H9 (cell line): ENCODE measurements at places on chromosomes 6 and 20.
A peak's percentile ranks its signal among the peaks of the same experiment; 100 is the strongest.

GRCh38 chr6:15434263-15434662, 188.4 kb downstream of the JARID2 start:
- DNase-seq, result peak; percentile 5

GRCh38 chr6:157635388-157636244, 187.4 kb upstream of the SNX9 start:
- peak; percentile 42 for DNase-seq

DNA sequence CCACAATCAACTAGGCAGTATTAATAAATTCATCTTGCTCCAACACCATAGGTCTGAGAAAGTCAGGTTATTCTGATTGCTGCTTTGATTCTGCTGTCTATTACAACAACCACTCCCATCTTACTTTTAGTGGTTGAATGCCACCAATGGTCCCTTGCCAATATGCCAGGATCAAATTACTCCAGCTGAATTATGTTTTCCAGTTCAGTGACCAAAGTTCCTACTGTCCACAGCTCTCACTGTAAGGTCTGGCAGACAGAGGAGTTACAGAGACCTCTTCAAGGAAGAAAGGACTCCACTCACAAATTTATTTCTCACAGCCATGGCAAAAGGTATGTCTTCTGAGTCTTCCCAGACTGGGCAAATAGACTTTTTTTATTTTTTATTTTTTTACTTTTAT, 557.0 kb downstream of the HAO1 start:
- DNase-seq, result no peak

GRCh38 chr6:27176096-27176495, 71.4 kb upstream of the PRSS16 start:
- no peak for DNase-seq

DNA sequence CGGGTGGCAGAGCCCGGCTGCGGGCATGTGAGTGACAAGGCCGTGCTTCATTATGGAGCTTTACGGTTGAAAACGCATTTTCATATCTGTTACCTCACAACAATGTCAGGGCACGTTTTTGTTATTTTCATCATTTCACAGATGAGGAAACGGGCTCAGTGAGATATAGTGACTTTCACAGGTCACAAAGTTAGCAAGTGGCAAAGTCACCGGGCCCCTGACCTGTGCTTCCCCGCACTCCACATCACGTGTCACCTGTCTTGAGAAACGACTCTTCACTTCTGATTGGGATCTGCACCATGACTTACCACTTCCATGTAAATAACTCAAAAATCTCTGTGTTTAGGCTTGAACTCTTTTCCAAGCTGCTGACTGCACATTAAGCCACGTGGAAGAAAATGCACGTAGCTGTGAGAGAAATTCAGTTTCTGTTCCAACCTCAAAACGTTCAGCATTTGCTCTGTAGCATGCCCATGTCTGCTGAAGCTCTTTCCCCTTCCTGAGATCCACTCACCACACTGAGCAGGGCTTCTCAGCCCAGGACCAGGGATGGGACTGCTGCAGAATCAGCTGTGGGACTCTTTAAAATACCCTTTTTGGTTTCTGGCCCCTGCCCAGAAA, 107.2 kb downstream of the ARMC2 start:
- no peak for DNase-seq

GRCh38 chr6:117078624-117079023, 186.7 kb upstream of the VGLL2 start:
- no peak for DNase-seq

DNA sequence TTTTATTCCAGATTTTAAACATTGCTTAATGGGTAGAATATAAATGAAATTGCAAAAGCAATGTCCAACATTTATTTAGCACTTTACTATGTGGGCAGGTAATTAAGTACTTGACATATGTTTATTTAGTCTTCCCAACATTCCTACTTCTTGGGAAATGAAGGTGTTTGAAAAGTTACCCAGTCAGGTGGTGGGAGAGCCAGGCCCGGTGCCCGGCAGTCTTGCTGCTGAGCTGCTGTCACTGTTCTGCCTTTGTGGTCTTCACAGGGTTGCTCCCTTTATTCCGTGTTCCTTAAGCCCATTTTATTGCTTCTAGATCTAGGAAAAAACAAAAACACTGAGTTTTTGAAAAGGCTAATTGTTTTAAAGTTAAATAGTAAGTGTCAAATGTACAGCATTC, 42.6 kb upstream of the TULP4 start:
- DNase-seq, result no peak

- DNase-seq, result no peak
These were observed 77.5 kb upstream of the RIPOR2 start for GRCh38 chr6:25013246-25013645.

DNA sequence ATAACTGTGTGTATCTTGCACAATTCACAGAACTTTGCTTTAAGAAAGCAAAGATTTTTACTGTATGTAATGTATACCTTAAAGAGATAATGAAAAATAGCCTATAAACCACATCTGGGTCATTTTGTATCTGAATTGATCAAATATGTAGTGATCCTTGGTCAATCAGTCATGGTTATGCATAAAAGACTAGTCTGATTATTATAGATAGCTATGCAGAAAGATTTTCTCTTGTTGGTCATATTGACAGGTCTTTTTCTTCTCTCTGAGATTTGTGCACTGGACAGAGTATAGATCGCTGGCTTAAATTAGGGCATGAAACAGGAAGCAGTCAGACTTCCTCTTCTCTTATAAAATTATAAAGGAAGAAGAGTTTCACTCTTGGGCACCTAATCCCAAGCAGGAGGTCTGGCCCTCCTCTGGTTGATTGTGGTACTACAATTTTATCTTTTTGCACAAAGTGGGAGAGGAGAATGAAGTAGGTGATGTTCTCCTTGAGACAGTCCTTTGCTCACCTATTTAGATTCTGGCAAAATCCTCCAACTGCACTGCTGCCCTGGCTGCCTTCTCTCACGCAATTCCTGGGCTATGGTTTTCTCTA, 380.9 kb upstream of the RGS17 start:
- DNase-seq, result peak; percentile 26

GRCh38 chr6:13709689-13710551, 1.7 kb downstream of the RANBP9 start:
- no peak for DNase-seq

DNA sequence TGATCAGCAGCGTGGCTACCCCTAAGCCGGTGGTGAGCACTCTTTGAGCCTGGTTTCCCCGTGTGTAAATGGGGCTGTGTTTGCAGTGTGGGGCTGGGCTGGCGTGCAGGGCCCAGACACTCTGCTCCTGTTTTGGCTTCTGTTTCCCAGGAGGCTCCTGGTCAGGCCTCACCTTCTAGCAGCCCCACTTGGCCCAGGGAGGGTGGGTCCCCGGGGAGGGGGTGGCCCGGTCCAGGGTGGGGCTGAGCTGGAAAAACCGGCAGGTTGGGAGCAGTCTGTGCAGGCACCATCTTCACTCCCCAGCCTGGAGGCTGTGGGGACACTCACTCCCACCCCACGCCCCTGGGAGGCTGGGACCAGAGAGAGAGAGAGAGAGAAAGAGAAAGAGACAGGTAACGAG, 25.3 kb downstream of the CEBPB start:
- DNase-seq, result no peak

DNA sequence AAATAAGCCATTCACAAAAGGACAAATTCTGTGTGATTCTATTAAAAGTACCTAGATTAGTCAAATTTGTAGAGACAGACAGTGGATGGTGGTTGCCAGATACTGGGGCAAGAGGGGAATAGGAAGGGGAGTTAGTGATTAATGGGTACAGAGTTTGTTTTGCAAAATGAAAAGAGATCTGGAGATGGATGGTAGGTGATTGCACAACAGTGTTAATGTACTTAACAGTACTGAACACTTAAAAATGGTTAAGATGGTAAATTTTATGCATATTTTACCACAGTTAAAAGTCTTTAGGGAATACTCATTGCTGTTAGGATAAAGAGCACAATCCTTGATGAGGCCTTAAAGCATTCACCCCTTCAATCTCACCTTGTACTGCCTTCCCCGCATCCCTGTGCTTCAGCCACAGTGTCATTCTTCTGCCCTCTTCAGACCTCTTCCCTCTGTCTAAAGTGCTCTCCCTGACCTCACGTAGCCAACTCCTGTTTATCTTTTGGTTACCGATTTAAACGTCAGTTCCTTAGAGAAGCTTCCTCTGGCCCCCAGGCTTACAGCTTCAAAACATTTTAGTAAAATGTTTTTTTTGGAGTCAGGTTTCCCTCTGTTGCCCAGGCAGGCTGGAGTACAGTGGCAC, 11.8 kb downstream of the PSMF1 start:
- no peak for DNase-seq

GRCh38 chr6:141550471-141550870, 582.3 kb upstream of the GJE1 start:
- DNase-seq, result no peak

- DNase-seq, result no peak
These were observed 16.3 kb downstream of the PLEKHG1 start for GRCh38 chr6:150615967-150616366.

GRCh38 chr20:35207950-35208611, 18.4 kb upstream of the MMP24 start:
- DNase-seq, result peak; percentile 71

- no peak for DNase-seq
These were observed 5.8 kb downstream of the TNFRSF21 start for GRCh38 chr6:47303861-47304260.

DNA sequence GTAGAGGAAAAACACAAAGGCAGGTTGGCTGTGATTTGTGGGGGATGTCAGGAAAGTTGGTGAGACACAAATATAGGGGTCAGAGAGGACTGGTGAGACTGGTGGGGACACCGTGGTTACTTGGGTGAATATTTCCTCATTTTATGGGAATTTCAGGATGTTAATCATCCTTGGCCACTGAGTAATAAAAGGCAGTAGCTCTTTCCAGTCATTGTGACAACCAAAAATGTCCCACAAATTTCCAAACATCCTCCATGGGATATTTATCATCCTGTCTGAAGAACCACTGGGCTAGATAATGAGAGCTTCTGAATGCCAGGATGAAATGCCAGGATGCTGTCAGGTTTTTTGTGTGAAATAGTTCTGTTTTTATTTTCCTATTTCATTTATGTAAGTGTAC, 374.1 kb downstream of the CD109 start:
- DNase-seq, result no peak

- DNase-seq, result no peak
These were observed 181.2 kb downstream of the ISM1 start for GRCh38 chr20:13402171-13402760.

- DNase-seq, result no peak
These were observed 8.5 kb downstream of the ISM1 start for GRCh38 chr20:13229538-13229937.

DNA sequence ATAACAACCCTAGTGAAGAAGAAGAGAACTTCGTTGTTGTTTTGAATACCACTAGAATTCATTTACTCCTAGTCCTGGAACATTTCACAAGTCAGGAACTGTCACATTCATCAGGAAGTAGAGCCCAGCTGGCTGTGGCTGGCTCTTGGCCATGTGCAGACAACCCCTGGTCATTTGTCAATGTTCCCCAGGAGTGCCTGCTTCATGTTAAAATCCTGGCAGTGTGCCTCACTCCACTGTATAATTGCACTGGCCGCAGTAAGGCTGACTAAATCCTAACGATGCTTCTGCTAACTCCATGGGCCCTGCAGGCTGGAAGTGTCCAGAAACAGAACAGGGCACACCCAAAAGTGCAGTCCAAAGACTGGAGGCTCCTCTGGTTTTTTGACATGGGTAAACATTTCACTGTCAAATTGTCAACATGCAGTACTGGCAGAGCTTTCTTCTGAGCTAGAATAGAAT, 41.5 kb upstream of the ADGRF1 start:
- DNase-seq, result no peak

GRCh38 chr20:54822386-54822785, 347.0 kb downstream of the DOK5 start:
- no peak for DNase-seq

DNA sequence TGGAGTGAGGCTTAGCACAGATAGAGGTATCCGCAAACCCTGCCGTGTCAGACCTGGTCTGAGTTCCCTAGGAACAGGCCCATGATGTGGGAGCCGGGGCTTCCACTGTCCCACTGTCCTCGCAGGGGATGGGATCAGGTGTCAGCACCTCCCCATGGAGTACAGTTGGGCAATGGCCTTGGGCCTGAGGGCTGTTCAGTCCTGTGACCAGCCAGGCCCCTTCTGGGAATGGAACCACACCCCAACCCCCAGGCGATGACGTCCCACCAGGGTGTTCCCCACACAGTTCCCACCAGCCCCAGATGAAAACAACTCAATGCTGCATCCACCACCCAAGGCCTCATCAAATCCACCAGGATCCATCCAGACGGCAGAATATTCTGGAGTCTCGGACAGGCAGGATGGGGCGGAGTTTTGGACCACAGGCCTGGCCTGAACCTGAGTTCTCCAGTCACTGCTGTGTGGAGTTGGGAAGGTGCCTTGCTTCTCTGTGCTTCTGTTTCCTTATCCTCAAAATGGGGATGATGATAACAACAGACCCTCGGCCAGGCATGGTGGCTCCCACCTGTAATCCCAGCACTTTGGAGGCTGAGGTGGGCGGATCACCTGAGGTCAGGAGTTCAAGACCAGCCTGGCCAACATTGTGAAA, 62.2 kb downstream of the UBE2V1 start:
- DNase-seq, result no peak

GRCh38 chr6:114267897-114268296, 74.9 kb downstream of the HS3ST5 start:
- DNase-seq, result no peak

- no peak for DNase-seq
These were observed 91.8 kb downstream of the NOL4L start for GRCh38 chr20:32493356-32493755.

- DNase-seq, result no peak
These were observed 384.6 kb upstream of the FLRT3 start for GRCh38 chr20:14721926-14722452.

GRCh38 chr6:24051942-24052589, 73.9 kb upstream of the NRSN1 start:
- DNase-seq, result no peak

- no peak for DNase-seq
These were observed 64.5 kb upstream of the RIN2 start for GRCh38 chr20:19693508-19693907.

- DNase-seq, result peak; percentile 81
These were observed 438.4 kb upstream of the SPTLC3 start for GRCh38 chr20:12570371-12570770.

DNA sequence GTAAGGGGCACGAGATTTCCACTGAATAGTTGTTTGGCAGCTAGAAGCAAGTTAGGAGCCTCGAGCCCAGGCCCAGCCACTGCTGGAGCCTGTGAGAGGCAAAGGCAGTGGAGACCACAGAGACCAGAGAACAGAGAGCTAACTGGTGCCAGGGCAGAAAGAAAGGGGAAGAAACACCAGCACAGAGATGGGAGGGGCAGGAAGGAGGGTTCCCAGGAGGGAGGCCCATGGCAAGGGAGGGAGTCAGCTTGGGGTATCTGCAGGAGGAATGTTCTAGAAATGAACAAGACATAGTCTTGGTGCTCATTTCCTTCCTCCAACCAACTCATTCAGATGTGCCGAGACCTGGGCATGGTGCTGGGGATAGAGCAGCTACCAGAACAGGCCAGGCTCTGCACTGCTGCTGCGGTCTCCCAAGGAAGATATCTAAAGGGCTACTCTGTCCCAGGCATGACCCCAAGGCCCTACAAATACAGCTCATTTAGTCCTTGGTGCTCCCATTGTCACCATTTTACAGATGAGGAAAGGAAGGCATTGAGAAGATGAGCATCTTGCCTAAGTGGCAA, 10.7 kb downstream of the ANGPT4 start:
- DNase-seq, result no peak

- no peak for DNase-seq
These were observed 166.8 kb upstream of the PREP start for GRCh38 chr6:105569706-105570105.
